ENCODE measurements at places on chromosomes 5 and 9.
A peak's percentile ranks its signal among the peaks of the same experiment; 100 is the strongest.

GRCh38 chr9:131149688-131150053, 24.3 kb downstream of the NUP214 start:
- no peak for DNase-seq

DNA sequence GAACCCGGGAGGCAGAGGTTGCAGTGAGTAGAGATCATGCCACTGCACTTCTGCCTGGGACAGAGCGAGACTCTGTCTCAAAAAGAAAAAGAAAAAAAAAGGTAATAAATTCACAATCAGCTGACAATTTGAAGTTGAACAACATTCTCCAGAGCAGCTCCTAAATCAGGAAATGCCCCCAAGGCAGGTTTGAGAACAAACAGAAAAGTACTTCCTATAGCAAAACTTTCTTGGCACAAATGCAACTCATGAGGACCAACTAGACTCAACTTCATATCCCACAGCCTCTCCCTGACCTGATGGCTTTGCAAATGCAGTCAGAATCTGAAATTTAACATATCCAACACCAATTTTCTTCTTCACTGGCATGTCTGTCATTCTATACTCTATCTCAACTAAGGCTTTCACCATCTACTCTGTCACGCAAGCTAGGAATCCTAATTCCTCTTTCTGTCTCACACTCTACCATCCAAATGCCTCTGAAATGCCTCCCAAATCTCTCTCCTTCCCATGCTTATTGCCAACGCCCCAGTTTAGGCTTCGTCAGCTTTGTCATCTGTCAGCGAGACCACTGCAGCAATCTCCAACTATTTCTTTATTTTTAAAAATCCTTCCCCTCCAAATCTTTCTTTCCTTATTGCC, 113.3 kb downstream of the MAPKAP1 start:
- DNase-seq = no peak

- DNase-seq = no peak
Measured at GRCh38 chr5:5453131-5453530, 30.7 kb downstream of the ICE1 start.

- no peak for DNase-seq
Measured at GRCh38 chr5:41334221-41334620, 120.9 kb upstream of the C6 start.

DNA sequence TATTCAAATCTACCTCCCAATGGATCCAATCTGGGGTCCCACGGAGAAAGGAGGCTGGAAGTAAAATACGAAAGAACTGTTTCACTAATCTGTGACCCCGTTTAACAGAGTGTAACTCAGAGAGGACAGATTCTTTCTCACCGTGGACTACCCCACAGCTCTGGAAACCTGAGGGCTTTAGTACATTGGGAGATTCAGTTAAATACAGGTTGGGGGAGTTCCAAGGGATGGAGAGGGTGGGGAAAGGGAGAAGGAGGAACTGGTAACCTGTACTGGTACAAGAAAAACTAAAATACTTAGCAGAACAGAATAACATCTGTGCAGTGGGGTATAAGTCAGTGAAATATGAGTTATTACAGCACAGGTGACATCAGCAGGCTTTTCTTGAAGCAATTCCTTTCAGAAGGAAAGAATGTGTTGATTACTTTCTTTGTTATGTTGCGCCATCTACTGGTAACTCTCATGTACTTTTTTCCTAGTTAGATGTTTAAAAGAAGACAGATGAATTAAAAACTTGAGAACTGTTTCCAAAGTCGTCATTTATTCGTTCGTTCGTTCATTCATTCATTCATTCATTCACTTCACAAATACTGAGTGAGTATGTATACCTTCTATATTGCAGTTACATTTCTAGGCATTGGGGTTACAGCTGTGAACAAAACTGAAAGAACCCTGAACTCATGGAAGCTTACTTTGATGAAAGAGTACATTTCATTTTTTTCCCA, 30.0 kb upstream of the STOM start:
- DNase-seq = no peak

DNA sequence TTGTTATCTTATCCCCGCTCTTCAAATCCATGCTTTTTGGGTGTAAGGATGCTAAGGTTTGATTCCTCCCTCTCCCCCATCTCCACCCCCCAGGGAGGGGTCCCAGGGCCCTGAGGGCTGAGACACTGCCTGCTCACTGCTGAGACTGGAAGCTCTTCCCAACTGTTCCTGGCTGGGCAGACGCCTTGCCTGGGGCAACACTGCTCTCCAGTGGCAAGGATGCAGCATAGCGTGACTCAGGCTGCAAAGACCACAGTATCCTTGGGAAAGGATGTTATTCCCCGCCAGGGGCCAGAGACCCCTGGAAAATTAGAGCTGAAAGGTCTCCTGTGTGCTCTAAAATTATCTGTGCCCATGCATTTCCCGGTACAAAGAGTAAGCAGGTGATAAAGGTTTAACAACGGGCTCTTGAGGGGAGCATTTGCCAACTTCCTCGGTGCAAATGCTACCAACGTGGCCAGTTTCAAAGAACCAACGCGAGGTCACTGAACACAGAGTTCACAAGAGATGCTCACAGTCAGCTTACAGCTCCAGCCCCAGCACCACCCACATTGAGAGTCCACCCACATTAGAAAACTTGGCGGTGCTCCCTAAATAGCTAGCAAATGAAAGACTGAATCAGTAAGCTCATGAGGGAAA, 271.9 kb downstream of the NSG2 start:
- peak; percentile 84 for DNase-seq

- DNase-seq = no peak
Measured at GRCh38 chr9:14403081-14403480, 89.1 kb upstream of the NFIB start.

- no peak for DNase-seq
Measured at GRCh38 chr9:98479967-98480847, 224.8 kb upstream of the TBC1D2 start.

DNA sequence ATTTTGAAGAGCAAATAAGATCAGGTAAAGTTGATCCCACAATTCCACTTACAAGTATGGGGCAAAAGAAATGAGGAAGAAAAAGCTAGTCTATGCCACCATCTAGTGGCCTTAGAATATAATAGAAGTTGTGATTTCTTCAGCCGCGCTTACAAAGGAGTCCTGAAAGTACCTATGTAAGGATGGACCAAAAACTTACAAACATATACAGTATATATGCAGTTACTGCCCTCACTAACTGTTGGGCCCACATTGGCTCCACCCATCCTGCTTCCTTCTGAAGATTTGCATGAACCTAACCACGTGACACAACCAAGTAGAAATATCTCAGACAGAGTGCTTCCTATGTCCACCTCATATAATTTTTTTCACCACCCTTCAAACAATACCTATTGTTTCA, 11.7 kb upstream of the OR13D1 start:
- no peak for DNase-seq

All from ecto neural progenitor cell (in vitro differentiated cells).